ENCODE measurements at places on chromosomes 5 and 9.

- DNase-seq = no peak
These were observed 147.5 kb upstream of the SHB start for GRCh38 chr9:38216572-38216971.

- no peak for DNase-seq
These were observed 11.6 kb downstream of the SSBP2 start for GRCh38 chr5:81739291-81739690.

GRCh38 chr5:98713856-98714255 lies 59.6 kb upstream of the RGMB start:
- DNase-seq = no peak

- DNase-seq = no peak
These were observed 32.4 kb downstream of the INSL4 start for GRCh38 chr9:5263351-5264218.

GRCh38 chr9:20178679-20179078 lies 389.8 kb upstream of the SLC24A2 start:
- no peak for DNase-seq

DNA sequence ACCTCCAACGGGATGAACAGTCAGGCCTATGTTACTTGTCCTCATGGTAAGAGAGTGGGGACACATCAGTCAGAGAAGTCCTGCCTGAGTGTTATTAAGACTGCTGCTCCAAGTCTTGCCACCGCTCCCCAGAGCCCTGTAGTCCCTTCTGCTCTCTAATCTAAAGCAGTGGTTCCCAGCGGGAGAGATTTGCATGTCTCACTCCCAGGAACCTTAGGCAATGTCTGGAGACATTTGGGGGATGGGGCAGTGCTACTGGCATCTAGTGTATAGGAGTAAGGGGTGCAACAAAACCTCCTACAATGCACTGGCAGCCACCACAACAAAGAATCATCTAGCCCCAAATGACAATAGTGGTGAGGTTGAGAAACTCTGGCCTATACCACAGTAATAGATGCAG lies 2.6 kb upstream of the SVEP1 start:
- DNase-seq = no peak

GRCh38 chr5:139177809-139178588 lies 20.2 kb downstream of the SIL1 start:
- no peak for DNase-seq

DNA sequence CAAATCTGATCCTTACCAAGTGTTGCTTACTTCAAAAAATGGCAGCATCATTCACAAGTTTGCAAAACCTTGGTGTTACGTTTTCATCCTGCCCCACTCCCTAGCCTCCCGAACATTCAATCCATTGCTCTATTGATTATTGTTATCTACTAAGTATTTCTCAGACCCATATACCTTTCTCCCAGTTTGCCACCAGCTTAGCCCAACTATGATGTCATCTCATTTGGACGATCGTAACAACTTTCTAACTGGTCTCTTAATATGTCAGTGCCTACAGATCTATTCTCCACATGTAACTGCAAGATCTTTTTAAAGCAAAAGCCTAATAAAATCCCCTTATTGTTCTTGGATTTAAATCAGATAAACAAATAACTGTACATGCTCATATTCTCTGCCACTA lies 497.1 kb upstream of the EDIL3 start:
- no peak for DNase-seq

GRCh38 chr9:89167788-89168187 lies 10.8 kb downstream of the SHC3 start:
- no peak for DNase-seq

GRCh38 chr9:23648651-23649050 lies 177.4 kb downstream of the ELAVL2 start:
- DNase-seq = no peak

- DNase-seq = no peak
These were observed 241.4 kb downstream of the ARHGAP26 start for GRCh38 chr5:143011585-143011984.

GRCh38 chr5:62538017-62538942 lies 40.3 kb upstream of the LRRC70 start:
- DNase-seq = no peak

DNA sequence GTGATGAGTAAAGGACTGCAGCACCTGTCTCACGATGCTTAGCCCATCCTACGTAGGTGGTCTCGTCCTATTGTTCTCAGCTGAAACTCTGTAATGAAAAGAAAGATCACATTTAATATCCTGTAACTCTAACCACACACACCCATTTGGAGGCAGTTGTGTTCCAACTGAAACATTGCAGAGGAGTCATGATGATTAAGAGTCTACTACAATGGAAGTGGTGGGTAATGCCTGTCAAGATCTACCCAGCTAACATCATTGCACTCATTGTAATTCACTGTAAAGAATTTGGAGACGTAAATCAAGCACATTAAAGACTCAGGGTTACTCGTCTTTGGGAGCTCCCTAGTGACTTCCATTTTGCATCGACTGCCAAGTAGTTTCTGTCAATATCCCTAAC lies 106.0 kb upstream of the PTPN3 start:
- no peak for DNase-seq

- DNase-seq = no peak
These were observed 18.7 kb downstream of the DAPK1 start for GRCh38 chr9:87516222-87516925.

DNA sequence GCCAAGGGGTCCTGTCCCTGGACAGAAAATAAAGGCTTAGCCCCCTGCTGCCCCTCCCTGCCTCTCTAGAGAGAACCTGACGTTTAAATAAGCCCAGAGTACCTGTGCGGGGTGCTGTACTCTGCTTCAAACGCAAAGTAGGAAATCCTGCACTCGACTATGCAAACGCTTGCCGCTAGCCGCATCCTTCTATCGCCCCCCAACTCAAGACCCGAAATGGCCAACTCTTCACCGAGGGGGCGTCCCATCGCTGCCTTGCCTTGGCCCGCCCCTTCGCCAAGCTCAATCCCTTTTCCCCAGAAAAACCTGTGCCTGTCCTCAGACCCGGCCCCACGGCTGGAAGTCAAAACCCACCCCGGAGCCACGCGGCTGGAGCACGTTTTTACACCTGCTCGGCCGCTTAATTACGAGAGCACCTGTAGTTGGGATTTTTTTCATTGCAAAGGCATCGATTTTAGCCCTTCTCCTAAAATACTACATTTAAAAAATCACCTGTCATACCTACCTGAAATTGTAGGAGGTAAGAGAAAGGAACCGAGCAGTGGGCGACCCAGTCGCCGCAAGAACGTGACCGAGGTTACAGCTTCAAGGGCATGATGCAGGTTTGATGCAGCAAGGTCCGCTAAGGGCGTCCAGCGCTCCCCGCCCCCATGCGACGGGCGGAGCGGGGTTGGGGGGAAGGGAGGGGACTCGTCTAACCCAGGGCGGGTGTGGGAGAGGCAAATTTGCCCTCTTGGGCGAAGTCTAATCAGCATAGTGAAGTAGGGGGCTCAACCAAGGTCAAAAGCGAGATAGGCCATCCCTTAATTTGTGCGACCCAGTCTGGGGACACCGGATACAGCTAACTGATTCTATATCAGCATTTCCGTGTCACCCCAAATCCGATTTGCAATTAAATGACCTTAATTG lies 3.5 kb downstream of the ELAVL2 start:
- DNase-seq = no peak

DNA sequence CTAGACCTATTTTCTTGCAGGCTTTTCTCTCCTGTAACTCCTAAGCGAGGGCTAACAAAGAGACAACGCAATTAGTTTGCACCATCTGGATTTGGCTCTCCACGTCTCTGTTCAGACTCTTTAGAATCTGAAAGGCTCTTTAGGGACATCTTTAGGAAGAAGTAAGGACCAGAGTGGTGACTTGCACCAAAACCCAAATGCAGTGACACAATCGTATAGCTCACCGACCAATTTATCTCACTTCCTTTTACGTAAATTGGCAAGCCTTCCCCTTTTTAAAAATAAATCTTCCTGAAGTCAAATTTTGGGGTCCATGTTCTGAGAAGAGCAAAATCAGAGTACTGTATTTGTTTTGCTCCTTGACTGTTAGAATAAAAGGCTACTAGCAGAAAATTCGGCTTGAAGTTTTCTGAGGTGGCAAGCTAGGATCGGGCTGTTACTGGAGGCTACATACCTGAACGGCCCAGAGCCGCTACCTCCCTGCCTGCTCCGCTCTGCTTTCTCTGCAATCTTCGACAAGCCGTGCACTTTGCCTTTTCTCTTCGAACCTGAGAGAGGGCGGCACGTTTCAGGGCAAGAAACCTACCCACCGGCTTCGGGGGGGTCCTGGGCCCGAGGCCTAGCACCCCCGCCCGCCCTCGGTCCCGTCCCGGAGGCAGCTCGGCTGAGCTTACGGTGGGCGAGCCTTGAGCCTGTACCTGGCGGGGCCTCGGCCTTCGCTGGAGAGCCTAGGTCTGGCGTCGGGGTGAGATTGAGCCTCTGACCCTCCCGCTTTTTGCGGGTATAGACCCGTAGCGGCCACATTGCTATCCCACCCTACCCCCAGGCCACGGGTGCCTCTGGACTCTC lies 537 bp downstream of the MEIKIN start:
- DNase-seq = no peak

DNA sequence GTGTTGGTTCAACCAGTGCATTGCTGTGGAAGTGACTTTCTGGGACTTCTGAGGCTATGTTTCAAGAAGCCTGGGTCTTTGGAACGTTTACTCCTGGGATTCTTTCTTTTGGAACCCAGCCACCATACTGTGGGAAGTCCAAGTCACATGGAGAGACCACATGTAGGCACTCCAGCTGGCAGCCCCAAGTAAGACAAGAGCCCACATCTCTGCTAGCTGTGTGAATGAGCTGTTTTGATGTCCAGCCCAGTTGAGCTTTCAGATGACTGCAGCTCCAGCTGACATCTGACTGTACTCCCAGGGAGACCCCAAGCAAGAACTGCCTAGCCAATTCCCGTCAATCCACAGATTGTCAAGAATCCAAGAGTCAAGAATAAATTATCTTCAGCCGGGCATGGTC lies 60.1 kb upstream of the SPATA31D4 start:
- DNase-seq = no peak

GRCh38 chr5:38478166-38478565 lies 78.3 kb downstream of the LIFR start:
- no peak for DNase-seq

GRCh38 chr5:37554938-37555337 lies 175.8 kb downstream of the WDR70 start:
- no peak for DNase-seq

- no peak for DNase-seq
These were observed 39.8 kb downstream of the ACOT12 start for GRCh38 chr5:81354093-81354492.

DNA sequence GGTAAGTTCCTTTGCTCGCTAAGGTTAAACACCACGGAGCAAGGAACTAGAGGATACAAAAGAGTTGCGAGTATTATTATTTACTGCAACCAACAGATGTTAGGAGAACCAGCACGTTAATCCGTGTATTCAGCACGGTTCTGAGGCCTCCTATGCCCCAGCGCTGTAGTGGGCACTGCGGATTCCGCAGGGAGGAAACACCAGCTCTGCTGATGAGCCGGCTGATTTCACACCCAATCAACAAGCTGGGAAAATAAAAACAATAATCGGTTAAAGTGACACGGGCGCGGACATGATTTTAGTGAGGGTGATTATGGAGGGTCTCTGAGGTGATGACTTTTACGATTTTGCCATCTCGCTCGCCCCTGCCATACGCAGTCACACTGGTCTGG lies 702 bp upstream of the PRELID2 start:
- DNase-seq = no peak

- DNase-seq = no peak
These were observed 24.4 kb downstream of the MLLT3 start for GRCh38 chr9:20597862-20598261.

GRCh38 chr5:170411100-170411499 lies 21.9 kb upstream of the KCNMB1 start:
- no peak for DNase-seq

DNA sequence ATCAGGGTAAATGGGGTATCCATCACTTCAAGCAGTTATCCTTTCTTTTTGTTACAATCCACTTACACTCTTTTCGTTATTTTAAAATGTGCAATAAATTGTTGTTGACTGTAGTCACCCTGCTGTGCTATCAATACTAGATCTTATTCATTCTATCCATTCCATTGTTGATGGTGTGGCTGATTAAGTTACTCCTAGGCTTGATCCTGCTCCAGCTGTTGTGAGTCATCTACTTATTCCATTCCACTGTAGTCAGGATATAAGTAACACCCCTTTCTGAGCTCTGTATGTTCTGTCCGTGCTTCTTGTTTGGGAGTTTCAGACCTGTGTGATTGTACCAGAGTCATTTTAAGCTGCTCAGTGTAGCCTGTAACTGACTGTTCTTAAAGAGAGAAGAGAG lies 122.5 kb upstream of the RUSC2 start:
- no peak for DNase-seq

- DNase-seq = no peak
These were observed 111.9 kb downstream of the PJA2 start for GRCh38 chr5:109297900-109298299.

DNA sequence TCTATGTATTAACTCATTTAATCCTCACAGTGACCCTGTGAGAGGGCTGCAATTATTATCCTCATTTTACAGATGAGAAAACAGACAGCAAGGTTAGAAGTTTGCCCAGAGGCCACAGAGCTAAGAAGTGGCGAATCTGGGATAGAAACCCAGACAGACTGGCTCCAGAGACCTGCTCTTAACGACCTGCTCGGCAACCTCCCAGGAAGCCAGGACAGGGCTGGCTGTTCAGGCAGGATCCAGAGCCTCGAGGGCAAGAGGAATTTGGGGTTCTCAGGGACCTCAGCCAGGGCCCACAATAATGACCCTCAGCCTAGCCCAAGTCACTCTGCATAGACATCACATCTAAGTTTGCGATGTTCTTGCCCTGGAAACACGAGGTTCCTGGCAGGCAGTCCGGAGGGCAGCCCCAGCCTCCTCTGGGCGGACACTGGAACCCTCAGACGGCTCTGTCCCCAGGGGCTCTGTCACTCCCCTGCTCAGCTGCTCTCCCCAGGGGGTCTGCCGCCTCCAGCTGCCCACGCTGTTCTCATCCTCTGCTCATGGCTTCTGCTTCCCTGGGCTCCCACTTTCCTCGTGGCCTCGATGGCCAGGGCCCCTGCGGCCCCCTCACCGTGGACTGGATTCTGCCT lies 138.5 kb upstream of the ERCC6L2 start:
- DNase-seq = no peak

DNA sequence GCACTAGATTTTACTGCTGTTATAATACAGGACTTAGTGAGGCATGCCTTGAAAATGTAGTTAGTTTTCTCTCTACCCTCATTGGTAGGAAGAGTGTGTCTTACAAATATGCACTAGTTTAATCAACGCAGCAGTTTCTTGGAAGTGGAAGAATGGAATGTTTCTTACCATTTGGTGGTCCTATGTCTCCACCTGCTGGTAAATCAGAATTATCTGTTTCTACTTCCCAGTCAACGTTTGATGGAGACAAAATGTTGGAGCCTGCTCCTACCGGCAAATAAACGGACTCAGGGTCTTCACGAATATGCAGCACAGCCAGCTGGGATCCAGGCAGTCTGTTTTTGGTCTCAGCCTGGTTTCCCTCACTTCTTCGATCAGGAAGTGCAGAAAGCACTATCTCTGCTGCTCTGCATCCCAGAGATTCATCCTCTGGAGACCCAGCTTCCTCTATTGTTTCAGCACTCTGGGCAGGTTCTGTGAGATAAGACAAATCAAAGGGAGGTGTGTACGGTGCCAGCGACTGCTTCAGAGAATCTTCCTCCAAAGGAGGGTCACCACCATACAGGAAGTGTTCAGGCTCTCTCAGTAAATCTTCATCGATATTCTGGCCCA lies 59.5 kb upstream of the PCA3 start:
- no peak for DNase-seq
